ENCODE measurements at places on chromosomes 1 and 21.

GRCh38 chr21:46425041-46425440, 33.6 kb upstream of the DIP2A start:
- DNase-seq = no peak

DNA sequence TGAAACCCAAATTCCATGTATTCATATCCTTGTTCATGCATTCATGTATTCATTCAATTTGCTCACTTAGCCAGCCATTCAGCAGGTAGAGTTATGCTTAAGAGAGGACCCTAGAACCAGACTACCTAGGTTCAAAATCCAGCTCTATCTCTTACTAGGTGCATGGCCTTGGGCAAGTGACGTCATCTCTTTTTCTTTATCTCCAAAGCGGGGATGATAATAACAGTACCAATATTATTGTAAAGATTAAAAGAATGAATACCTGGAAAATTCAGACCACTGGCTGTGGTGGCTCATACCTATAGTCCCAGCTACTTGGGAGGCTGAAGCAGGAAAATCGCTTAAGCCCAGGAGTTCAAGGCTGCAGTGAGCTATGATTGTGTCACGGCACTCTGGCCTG, 33.9 kb upstream of the CLIC4 start:
- DNase-seq = no peak

DNA sequence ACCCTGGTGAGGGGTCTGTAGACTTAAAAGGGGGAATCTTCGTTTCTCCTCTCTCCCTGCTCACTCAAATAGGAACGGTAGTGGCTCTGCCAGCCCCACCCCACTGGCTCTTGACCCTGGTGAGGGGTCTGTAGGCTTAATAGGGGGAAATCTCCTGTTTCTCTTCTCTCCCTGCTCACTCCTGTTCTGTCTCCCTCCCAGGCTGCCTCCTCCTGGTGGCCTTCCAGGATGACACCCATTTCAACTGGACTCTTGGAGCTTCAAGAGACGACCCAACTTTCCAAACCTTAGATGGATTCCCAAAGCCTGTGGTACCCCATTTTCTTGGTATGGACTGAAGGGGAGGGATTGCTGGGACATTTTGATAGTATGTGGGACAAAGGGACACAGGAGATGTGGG, 1.4 kb upstream of the EPHB2 start:
- DNase-seq = no peak

- no peak for DNase-seq
Observed at GRCh38 chr1:39044762-39045161, 18.6 kb downstream of the NDUFS5 start.

GRCh38 chr1:42420911-42421585, 34.8 kb downstream of the ZMYND12 start:
- no peak for DNase-seq

DNA sequence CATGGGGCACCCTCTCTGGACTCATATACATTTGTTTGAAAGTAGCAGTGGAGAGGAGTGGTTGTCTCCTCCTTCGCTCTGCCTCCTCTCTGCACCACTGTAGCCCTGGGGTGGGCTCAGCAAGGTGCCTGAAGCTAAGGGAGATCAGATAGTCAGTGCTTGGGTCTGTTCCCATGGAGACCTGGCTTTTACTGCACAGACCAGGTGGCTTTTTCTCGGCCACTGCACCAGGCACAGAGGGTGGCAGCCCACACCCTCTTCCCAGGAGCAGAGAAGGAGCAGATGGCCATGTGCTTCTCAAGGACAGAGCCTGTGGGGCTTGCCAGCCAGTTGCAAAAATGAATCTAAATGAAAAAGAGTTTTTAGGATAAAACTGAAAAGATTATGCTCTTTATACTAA, 123.4 kb upstream of the KCNK1 start:
- DNase-seq = no peak

DNA sequence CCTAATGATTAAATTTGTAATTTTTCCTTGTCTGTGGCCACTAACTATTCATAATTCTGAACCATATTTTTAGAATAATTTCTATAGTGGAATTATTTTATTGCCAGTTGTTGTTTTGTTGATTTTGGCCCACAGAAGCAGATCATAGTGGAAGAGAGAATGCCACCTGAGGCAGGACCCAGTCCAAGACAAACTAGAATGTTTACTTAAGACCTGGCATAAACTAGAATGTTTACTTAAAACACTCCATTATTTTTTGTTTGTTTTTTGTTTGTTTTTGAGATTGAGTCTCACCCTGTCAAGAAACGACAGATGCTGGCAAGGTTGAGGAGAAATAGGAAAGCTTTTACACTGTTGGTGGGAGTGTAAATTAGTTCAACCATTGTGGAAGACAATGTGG, 310.2 kb downstream of the MRPL39 start:
- DNase-seq = no peak

DNA sequence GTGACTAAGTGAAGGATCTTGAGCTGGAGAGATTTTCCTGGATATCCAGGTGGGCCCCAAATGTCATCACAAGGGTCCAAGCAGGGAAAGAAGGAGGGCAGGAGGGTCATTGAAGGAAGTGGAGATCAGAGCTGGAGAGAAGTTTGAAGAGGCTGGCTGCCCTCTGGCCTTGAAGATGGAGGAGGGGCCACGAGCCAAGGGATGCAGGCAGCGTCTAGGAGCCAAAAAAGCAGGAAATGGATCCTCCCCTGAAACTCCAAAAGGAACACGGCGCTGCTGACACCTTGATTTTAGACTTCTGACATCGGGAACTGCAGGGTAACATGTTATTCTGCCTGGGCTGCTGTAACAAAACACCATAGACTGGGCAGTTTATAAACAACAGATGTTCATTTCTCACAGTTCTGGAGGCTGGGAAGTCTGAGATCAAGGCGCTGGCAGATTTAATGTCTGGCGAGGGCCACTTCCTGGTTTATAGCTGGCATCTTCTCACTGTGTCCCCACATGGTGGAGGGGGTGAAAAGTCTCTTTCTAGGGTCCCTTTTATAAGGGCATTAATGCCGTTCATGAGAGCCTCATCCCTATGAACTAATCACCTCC, 28.8 kb upstream of the ZBTB21 start:
- no peak for DNase-seq

DNA sequence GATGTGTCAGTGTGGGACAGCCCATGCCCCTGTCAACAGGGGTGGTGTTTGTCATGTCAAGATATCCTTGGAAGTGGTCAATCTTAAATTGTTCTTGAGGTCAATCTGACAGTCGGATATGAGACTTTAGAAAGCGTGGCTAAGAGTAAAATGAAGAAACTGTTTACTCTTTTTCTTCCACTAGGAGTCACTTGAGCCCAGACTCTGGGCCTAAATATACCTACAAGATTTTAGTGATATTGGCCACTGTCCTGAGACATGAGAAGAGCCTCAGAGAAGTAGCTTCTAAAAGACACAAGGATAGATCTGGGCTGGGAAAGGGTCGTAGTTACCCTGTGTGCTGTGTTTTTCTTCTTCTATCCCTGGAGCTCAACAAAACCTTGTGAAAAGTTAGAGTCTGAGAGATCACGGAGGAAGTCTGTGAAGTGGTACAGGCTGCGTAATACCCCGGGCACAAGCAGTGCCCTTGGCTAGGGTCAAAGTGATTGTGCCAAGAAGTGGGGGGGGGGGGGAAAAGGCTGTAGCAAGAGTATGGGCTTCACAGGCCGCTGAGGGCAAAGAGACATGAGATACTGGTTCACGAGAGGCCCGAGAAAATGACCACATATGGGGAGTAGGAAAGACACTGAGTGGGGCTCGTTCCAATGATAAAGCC, 355.2 kb upstream of the GREM2 start:
- DNase-seq = no peak

DNA sequence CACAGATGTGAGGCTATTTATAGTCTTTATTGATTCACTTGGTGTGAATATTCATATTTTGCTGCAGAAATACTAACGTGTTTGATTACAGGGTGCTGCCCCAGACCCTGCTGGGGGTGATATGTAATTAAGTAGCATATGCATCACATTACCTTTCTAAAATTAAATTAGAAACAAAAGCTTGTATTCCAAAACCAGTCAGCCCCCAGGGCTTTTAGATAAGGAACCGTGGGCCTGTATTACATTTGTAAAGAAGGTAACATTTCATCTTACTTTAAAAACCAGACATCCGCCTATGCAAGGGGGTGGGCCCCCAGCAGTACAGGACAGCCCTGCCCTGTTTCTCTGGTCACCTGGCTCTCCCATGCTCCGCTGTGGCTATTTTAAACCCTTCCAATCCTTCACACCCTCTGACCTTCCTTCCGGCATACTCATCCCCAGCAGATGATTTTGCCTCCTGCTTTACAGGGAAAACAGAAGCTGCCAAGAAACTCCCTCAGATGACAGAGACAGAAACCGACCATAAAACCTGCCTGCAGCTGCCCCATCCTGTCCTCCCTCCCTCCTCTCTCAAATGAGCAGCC, 22.0 kb upstream of the KCNC4 start:
- DNase-seq = no peak

GRCh38 chr1:211343607-211344006, 17.0 kb downstream of the TRAF5 start:
- DNase-seq = no peak

GRCh38 chr1:41666981-41667631, 182.6 kb upstream of the EDN2 start:
- DNase-seq = peak; percentile 73

DNA sequence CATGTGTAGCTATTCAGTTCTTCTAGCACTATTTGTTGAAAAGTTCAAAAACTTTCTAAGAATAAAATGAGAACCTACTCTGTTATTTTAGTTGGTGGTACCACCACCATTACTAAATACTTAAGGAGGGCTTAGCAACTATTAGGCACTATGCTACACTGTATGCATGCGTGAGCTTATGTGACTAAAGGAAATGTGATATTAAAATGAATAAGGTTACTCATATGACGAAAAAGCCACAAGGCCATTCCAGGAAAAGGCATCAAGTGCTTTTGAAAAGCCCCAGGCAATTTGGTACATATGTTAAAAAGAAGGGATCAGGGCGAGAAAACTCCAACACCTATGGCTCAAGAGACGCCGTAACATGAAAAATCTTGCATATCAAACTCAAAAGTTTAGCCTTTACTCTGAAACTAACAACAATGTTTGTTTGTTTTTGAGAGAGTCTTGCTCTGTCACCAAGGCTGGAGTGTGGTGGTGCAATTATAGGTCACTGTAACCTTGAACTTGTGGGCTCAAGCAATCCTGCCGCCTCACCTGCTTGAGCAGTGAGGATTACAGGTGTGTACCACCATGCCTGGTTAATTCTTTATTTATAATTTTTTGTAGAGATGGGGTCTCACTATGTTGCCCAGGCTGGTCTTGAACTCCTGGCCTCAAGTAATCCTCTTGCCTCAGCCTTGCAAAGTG, 42.5 kb downstream of the EPRS1 start:
- DNase-seq = no peak

- DNase-seq = peak; percentile 66
Observed at GRCh38 chr1:235642011-235642942, 7.3 kb downstream of the GNG4 start.

DNA sequence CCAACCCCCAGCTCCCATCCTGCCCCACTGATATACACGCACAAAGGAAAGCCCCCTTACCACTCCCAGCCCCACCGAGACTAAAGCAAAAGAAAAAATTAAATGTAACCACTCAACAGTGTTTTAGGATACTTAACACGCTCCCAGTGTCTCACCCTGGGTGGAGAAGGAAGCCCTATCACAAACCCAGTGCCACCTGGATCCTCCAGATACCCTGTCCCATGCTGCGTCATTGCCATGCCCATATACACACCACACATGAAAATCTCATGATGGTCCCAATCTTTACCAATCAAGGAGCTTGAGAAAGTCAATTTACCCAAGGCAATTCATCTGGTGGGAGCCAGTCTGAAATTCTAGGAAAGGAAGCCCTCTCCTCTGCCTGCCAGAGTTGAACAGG, 11.2 kb downstream of the KIAA1614 start:
- DNase-seq = no peak

- no peak for DNase-seq
Observed at GRCh38 chr21:37762606-37763005, 153.7 kb downstream of the KCNJ6 start.

DNA sequence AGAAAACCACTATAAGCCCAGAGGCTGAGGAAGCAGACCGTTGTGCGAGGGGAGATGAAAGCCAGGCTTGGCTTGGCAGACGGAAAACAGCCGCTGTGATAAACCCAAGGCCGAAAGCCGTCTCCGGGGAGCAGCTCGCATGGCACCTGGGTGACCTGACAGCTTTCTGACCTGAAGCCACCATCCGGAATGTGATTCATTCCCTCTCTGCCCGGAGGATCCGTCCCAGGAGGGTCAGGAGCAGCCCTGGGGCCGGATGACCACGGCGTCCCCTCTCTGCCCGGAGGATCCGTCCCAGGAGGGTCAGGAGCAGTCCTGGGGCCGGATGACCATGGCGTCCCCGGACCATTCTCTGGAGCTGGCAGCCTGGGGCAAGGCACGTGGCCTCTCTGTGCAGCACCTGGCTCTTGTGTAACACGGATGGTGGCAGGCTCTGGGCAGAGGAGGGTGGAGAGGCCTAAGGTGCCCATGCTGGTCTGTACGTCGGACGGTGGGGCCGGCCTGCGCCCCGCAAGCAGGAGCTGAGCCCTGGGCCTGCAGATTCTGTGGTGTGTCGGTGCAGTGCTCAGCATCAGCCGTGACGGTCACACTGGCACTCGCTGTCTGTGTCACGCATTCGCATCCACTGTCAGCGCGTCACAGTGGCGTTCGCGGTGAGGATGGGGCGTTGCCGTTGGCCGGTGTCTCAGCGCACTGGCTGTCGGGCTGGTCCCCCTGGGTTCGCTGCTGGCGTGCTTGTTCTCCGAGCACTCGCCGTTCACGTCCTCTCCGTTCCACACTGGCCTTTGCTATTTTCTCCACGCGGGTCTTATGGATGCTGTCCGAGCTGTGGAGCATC, 50.3 kb downstream of the SLX9 start:
- no peak for DNase-seq

GRCh38 chr1:208562151-208562960, 318.2 kb upstream of the PLXNA2 start:
- no peak for DNase-seq

GRCh38 chr1:13830170-13830569, 130.2 kb downstream of the PRDM2 start:
- no peak for DNase-seq

DNA sequence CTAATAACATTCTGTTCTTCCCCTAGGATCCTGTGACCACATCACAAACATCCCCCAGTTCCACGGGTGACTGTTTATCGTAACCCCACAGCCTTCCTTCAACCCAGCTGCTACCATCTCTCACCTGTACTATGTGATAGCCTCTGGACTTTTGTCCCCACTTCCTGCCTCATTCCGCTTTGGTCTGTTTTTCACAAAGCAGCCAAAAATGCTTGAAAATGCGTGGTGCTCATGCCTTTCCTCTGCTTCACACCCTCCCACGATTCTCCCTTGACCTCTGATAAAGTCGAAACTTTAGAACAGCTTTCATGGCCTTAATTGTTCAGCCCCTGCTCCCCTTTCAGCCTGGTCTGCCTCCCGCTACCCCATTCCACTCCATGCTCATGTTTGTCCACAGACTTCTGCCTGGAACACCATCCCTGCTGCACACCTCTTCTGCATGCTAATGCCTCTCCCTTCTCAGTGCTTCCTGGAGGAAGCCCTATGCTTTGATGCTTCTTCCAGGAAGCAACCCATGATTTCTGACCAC, 165.6 kb downstream of the PLPP3 start:
- no peak for DNase-seq

- DNase-seq = no peak
Observed at GRCh38 chr1:238484121-238484520, 593.4 kb upstream of the ZP4 start.

All from CD4-positive, alpha-beta T cell treated with Interferon gamma for 1 hour (primary cell).